ENCODE measurements at places on chromosomes 5 and 9. TPM values are rescaled to one million over a fixed set of nuclear protein-coding genes. Genes with fewer than 3 reads are reported as not detected.

DNA sequence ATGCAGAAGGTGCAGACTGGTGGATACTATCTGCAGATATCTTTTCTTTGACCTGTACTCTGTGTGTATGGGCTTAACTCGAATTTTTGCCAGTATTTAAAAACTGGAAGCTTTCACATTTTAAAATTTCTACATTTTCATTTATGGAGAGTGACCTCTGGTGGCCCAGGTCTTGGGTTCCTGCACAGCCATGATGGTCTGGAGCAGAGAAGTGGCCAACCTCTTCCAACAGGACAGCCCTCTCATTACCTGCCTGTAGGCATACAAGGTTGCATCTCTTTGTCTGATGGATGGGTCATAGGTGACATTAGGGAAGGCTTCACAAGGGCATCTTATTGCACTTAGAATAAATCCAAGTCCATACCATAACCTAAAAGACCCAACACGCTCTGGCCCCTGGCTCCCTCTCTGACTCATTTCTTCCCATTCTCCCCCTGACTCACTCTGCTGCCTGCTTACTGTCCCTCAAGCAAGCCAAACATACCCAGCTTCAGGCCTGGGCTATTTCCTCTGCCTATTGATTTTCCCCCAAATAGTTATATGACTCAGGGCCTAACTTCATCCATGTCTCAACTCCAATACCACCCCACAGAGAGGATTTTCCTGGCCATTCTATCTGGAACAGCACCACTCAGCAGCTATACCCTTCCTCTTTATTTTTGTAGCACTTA is 113.3 kb upstream of the SLC1A3 start:
- no peak for DNase-seq

DNA sequence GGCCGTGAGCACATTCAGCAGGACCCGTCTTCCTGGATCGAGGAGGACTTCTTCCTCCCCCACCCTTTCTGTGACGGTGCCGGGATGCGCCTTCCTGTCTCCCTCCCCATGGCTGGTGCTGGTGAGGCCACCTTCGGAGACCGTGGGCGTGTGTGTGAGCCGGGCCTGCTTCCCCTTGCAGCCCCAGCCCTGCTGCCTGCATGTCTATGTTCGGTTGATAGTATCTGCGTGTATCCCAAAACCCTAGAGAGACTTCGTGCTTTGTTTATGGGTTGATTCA is 12.8 kb downstream of the CEP72 start:
- no peak for DNase-seq

The CARTPT gene
- total RNA-seq = not detected

The OR1J2 gene
- total RNA-seq = not detected

The SVEP1 gene
- total RNA-seq = 0.29 TPM

DNA sequence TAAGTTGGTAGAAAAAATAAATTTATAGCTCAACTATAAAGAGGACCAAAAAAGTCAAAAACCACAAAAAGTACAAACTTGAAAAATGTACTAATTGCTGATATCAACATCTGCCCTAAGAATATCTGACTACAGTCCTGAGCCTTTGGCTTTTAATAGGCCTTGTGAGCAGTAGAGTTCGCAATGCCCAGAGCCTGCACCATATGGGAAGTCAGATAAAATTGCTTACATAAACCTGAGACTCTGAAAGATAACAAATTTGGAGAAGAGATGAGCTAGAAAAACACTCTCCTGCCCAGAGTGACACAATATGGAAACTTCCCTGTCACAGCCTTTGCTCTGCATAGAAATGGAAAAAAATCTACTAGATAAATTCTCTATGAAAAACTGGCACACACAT is 368.0 kb upstream of the GRIN3A start:
- DNase-seq = no peak

The INSYN2B gene
- total RNA-seq = not detected

The SOWAHA gene
- total RNA-seq = 0.07 TPM

GRCh38 chr9:87309236-87309635 is 188.4 kb upstream of the DAPK1 start:
- no peak for DNase-seq

DNA sequence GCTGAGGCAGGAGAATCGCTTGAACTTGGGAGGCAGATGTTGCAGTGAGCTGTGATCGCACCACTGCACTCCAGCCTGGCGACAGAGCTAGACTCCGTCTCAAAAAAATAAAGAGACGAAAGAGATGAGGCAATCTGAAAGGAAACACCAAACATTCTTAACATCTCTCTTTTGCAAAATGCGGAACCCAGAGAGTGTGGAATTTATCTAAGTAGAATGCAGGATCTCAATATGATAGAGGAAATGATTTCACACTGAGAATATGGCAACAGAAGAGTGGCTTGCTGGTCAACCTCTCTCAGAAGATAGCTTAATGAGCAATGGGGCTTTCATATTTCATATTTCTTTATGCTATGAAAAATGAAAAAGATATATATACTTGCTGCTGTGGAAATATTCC is 33.4 kb upstream of the PCA3 start:
- DNase-seq = no peak

The GPR151 gene
- total RNA-seq = 13.5 TPM

Measured in endodermal cell (in vitro differentiated cells).